ENCODE measurements at places on chromosomes 6 and 20.

GRCh38 chr20:41366546-41367392 is at the start of gene EMILIN3:
TSS of gene EMILIN3 (minus strand) at chr20:41366818. CDS start at chr20:41366634, 184 bp downstream.
- no peak for DNase-seq

GRCh38 chr6:86936834-86937218 is 502 bp upstream of the HTR1E start:
- DNase-seq = no peak

DNA sequence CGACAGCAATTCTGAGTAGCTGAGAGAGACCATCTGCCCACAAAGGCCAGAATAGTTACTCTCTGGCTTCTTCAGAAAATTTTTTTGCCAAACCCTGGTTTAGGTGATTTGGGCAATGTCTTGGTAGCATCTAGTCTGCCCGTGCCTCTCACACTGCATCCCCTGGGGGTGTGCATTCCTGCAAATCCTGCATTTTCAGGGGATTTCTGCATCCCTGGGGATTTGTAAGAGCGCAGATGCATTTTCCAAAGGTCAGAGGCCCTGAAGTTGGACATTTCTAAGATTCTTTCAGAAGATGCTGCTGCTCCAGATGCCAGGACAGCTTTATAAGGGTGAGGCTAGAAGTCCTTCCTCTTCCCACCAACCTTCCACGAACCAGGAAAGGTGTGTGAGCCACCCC is 4.0 kb downstream of the CST9 start:
- no peak for DNase-seq

DNA sequence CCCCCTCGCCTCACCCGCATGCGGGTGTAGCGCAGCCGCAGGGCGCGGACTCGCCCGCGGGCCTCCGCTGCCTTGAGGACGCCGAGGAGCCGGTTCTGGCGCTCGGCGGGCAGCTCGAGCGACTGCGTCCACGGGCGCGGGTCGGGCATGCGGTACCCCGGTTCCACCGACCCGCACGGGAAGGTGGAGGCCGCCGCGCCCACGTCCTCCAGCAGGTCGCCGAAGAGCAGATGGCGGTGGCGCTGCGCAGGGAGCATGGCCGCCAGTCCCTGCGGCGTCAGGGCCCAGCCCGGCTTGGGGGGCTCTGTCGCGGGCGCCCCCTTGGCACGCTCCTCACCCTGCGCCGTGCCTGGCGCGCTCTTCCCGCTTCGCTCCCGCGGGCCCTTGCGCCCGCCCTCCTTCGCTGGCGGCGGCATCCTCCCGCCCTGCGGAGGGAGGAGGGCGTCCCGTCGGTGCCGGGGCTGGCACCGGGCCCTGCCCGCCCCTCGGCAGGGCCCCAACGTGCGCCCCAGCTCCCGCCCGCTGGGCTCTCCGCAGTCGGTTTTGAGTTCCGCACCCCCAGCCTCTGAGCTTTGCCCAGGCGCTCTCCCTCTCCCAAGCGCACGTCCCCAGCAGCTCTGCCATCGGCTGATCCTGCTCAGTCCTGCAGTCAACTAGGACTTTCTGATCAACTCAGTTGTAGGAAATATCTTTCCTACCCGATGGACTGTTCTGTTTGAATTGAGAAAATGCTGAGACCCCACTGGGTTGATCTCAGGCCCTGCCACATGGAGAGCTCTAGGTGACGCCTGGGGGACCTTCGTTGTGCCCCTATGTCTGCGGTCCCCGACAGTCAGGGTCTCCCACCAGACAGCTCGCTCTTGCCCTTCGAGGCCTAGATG is at the start of gene LKAAEAR1:
Gene LKAAEAR1 (minus strand): TSS at position 595 of the 881 bp plus-strand sequence. CDS start 179 bp downstream, at position 416.
- DNase-seq = no peak

- no peak for DNase-seq
These were observed 369 bp downstream of the SLC4A11 start for GRCh38 chr20:3238616-3239025.

DNA sequence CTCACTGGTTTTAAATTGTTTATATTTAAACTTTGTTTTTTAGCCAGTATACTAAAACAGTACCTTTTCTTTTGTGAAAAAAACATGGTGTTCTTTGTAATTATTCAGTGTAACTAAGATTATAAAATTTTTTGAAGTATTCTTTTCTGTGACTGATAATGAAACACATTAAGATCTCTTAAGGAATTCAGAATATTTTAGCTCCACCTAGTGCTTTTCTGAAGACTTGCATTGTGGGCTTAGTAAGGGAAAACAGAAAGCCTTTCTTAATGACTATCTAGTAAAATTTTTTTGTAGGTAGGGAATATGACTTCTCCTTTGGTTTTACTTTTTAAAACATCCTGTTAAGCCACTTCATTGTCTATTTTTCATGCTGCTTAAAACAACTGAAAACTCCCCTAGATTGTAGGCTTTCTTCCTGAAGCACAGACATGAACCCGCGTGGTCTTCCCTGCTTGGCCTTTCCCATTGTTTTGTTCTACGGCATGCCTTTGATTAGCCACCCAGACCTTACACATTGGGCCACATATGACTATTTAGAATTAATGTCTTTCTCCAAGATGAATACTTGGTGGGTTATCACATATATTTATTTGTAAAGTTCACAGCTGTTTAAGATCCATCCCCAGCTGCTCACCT is 72.1 kb downstream of the AFDN start:
- DNase-seq = no peak

DNA sequence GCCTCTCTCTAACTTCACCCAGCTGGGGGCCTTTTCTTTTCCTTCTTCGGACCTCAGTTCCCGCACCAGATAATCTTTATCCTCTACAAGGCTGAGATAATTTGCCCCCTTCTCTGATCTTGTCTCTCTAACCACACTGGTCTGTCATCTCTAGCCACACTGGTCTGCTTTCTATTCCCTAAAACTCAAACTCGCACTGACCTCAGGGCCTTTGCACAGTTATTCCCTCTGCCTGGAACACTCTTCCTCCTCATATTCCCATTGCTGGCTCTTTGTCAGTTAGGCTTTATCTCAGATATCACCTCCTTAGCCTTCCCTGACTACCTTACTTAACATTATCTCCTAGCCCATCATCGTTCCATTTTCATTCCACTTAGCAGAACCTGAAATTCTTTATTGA is 7.6 kb downstream of the RIMS4 start:
- DNase-seq = no peak

GRCh38 chr6:12009180-12009685 is 2.9 kb upstream of the HIVEP1 start:
- no peak for DNase-seq

DNA sequence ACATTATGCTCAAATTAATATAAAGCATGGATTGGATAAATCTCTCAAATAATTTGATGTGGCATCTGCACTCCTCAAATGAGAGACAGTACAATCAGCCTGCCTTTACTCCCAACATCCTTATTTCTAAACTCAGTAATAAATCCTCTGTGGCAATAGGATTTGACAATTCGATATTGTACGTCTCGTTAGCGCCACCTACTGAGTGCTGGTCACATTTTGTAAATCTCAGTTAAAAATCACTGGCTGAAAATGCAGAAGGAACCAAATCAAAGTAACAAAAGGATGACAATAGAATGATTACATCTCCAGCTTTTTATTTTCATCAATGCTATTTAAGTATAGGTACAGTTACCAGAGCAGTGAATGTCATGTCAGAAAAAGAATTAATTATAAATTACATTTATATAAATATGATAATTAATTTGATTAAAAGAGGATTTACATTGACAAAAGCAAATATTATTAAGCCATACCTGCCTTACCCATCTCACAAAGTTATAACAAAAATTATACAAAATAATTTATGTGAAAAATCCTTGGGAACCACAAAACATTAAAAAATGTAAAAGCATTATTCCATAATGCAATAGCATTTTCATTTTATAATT is 20.2 kb upstream of the GJE1 start:
- no peak for DNase-seq

DNA sequence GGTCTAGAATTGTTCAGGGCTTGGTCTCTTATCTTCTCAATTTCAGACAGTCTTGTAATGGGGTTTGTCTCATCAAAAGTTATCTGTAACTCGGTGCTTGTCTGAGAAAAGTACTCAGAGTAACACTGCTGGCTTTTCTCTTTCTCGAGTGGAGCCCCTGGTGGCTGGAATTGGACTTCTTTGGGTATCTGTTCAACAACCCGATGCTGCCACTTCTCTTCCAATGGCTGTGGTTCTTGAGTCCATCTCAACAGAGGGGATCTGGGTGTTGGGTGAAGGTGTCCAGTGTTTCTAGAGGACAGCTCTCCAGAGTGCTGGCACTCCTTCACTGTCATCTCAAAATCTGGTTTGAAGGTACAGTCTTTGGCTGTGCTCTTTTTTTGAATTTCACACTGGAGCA is 24.6 kb downstream of the DST start:
- no peak for DNase-seq

DNA sequence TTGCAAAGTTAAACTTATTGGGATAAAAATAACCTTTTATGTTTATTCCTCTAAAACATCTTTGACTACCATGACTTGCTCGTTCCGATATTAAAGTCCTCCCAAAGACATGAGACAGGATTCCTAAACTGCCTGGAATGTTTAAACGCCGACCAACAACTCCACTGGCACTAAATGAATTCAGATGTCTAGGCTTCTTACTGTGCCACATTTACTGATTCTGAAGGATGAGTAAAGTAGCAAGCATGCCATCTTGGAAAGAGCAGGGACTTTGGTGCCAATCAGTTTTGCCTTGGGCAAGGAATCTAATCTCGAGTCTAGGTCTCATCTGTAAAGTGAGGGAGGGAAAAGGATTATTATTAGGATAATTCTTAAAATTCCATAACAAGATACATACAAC is 25.3 kb downstream of the MBOAT1 start:
- DNase-seq = no peak

DNA sequence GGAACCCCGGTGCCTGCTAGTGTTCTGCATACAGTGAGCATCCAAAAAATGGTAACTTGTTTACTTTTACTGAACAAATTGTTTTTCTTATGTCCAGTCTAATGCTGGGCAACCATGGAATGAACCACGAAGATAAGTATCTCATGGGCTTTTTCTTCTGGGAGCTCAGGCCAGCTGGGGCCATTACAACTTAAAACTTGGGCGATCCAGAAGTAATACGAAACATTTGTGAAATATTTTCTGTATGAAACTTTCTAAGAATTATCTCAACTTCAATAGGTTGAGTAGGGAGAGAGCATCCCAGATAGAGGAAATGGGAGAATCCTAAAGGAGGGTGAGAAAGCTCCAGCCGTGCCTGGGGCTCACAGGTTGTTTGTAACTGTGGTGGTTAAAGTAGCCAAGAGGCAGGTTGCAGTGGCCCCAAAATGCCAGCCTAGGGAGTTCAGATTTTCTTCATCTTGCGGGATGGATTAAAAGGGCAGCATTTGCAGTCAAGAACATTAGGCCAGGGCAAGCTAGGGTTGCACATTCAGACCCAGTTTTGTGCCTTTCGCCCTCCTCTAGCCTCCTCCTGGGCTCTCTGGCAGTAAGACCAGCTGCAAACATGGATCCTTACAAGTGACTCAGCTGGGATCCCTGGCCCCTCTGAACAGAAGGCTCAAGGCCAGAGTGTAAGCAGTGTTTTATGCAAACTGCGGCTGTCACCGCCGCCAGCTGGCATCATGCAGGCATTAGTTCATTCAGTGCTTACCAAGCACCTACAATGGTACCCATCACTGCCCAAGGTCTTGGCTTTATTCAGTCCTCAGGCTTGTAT is 41.5 kb downstream of the ELMO2 start:
- no peak for DNase-seq

DNA sequence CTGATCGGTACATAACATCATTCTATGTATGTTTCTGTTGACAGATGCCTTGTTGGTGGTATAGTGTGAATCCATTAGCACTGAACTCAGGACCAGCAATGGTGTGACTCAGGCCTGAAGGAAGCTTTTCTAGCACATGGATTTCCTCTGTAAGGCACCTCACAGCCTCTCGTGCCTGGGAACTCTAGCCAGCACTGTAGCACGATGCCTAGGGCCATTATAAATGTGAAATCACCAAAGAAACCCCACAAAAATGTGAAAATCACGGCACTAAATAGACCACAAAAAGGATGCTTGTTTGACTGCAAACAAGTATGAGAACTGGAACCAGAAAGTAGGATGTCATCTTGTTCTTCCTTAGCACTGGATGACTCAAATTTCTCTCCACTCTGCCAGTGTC is 63.7 kb upstream of the NKX2-2 start:
- DNase-seq = no peak

- DNase-seq = no peak
These were observed 8.9 kb downstream of the TREM1 start for GRCh38 chr6:41277605-41278004.

DNA sequence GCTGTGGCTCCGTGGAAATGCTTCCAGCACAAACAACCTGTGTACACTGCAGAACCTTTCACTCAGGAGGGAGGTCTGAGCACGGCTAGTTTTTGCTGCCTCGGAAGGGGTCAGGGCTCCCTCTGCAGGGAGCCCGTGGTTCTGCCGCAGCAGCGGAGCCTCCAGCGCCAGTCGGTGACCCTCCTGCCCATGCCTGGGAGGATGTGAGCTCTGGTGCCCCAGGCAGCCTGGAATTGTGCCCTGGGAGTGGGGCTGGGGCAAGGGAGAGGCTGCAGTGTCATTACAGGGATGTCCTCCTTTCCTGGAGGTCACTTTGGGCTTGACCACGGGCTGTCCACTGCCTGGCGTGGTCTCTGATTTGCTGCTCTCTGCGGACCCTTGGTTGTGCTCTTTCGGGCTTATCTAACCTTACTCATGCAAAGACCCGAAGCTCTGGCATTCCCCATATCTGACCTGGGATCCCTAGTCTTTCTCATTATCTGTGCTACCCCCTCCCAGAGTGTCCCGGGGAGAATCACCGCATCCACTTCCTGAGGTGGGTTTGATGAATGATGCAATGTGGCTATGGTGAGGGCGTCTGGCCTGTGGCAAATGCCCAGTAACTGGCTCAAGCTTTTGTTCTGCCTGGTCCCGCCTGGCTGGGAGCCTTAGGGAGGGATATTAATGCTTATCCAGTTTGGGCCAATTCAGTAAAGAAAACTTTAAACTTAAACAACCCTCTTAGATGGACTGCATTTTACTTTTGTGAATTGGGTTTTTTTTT is 59.6 kb upstream of the TAGAP start:
- DNase-seq = no peak

All from cortex of kidney (tissue), 1 donor.